ENCODE measurements at places on chromosomes 2 and 18.

GRCh38 chr18:69556228-69556627, 155.5 kb downstream of the DOK6 start:
- DNase-seq: no peak

GRCh38 chr2:137221797-137222492, 456.6 kb downstream of the THSD7B start:
- DNase-seq: no peak

- DNase-seq: no peak
Observed at GRCh38 chr2:215361876-215362561, 50.2 kb downstream of the ATIC start.

GRCh38 chr2:109613081-109613921, 465 bp downstream of the SEPTIN10 start:
- no peak for DNase-seq

- DNase-seq: no peak
Observed at GRCh38 chr2:80322311-80322920, 17.9 kb upstream of the LRRTM1 start.

- no peak for DNase-seq
Observed at GRCh38 chr18:42086288-42086687, 131.3 kb downstream of the PIK3C3 start.

DNA sequence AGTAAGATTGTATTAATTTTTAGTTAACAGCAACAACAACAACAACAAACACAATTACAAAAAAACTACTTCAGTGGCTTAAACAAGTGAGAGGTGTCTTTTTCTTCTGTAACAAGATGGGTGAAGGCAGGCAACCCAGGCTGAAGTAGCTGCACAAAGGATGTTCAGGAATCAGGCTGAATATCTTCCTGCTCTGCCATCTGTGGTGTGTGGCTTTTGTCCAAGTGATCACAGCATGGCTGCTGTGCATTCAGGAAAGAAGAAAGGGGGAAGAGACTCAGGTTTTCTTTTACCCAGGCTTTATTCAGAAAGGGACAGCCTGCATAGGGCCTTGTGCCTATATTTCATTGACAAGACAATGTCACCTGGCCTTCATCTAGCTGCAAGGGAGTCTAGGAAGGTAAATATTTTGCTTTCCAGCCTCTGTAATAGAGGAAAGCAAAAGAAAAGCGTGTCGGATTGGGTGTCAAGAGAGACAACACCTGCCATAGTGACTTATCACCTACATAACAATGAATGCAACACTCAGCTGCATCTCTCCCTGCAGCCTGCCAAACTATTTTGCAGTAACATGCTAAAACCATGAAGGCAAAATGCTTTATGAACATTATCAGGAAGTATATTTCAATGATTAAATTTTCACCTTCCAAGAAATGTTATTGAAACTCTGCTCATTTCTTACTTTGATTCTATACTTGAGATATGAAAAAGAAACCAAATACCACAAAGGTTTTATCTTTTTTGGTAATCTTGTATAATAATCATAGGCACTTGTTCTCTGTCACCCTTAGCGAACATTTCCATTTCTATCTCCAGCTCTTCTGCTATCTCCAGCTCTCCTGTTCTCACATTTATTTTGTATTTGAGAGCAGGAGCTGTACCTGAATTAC, 14.6 kb downstream of the G6PC2 start:
- DNase-seq: no peak

DNA sequence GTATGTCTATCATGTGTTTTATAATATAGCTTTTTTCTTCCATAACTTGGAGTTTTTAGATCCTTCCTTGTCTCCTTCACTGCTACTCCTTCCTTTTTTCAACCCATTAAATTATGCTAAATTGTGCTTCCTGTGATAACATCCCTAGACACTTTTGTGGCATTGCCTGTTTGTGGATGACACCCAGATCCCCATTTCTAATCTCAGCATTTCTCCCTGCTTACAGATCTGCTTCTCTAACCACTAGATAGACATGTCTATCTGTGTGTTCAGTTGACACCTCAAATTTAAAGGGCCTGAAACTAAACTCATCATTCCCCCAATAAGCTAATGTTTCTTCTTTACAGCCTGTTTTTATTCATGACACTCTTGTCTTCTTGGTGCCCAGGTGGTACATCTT, 244.8 kb downstream of the BABAM2 start:
- no peak for DNase-seq

DNA sequence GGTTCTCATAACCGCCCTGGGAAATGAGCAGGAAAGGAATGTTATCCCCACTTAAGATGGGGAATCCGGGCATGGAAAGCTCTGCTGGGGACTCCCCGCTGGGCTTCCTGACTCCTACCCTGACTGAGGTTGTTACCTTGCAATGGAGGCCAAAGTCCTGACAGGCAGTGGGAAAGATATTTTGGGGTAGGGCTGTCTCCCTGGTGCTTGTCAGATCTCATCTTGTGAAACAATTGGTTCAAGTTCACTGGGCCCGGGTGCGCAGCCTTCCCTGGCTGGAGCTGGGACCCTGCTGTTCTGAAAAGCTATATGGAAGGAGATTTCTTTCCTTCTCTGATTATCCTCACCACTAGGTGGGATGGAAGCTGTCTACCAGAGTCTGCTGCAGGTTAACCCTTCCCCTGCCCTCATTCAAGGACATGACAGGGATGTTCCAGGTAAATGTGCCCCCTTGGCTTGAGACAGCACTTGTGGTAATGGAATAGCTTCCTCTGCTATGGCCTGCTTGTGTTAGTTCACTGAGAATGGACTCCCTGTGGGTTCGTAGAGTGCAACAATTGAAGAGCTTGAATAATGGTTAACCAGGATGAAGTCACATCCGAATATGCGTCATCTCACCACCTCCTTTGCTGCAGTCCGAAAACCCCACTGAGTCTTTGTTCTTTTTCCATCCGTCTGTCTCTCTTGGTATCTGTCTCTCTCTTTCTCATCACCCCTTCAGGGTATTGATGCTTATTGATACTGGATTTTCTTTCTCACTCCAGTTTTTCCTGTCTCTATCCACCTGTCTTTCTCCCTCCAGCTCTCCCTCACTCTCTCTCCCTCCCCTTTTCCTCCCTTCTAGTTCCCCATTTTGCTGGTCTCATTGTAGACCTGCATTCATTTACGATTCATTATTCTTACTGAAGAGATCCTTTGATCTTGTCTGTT, 67.8 kb upstream of the EPAS1 start:
- no peak for DNase-seq

GRCh38 chr18:22165049-22165602, 4.3 kb upstream of the GATA6 start:
- no peak for DNase-seq

Data from D721Med (cell line).